KBM-7 (cell line): ENCODE measurements at places on chromosomes 4 and X.

GRCh38 chr4:152579107-152579764 is 43.3 kb upstream of the FBXW7 start:
- DNase-seq: no peak

GRCh38 chr4:171947400-171947799 is 134.2 kb downstream of the GALNTL6 start:
- no peak for DNase-seq

DNA sequence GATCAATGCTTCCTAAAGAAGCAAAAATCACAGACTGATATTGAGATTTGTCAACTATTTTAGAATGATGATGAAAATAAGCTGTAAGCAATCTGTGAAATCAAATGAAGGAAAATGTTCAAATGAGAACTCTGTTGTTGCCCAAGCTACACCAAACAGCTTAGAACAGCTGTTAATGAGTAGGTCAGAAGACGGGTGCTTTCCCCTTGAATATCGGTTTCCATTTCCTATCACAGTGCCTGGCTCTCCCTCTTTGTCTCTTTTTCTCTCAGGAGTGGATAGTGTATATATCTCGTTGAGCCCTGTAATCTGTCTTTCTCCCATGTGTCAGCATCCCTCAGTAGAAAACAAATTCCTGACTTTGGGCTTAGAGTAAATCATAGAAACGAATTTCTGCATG is 1592.9 kb upstream of the TENM3 start:
- DNase-seq: no peak

DNA sequence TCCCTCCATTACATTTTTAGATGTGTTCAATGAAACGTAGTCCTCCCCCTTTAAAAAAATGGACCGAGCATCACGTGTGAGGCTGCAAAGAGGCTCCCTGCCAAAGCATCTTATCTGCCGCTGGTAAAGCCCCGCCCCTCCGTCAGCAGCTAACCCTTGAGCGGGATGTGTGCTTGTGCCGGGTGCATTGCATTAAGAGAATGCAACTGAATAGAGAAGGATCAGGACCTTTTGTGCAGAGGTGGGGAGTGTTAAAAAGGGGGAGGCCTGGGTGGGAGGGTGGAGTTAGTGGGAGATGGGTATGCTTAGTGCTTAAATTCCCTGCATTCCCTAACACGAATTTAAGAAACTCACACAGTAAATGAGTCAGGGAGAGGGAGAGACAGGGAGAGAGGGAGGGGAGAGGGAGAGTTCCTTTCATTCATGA is 66.0 kb downstream of the TBL1X start:
- no peak for DNase-seq

DNA sequence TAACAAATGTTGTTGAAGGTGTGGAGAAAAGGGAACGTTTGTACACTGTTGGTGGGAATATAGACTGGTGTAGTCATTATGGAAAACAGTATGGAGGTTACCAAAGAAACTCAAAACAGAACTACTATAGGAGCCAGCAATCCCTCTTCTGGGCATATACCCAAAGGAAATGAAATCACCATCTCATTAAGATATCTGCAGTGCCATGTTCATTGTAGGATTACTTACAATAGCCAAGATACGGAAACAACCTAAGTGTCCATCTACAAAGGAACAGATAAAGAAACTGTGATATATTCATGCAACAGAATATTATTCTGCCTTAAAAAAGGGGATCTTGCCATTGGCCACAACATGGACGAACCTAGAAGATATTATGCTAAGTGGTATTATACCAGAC is 22.2 kb downstream of the APBB2 start:
- DNase-seq: no peak

DNA sequence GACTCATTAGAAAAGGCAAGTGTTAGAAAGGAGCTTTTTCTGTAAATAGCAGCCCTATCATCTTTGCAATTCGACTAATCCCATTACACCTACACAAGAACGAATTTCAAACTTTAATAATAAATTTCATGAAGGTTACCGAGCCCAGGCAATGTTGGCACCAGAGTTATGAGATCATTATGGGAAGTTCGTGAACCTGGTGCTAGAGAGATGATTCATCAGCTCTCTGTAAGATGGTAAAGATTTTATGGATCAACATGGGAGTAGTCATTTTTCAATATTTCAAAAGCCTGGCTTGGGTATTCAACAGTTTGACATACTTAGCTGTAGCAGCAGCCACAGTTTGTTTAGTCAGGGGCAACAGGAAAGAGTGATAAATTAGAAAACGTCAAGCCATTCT is 35.8 kb downstream of the AMELX start:
- no peak for DNase-seq

DNA sequence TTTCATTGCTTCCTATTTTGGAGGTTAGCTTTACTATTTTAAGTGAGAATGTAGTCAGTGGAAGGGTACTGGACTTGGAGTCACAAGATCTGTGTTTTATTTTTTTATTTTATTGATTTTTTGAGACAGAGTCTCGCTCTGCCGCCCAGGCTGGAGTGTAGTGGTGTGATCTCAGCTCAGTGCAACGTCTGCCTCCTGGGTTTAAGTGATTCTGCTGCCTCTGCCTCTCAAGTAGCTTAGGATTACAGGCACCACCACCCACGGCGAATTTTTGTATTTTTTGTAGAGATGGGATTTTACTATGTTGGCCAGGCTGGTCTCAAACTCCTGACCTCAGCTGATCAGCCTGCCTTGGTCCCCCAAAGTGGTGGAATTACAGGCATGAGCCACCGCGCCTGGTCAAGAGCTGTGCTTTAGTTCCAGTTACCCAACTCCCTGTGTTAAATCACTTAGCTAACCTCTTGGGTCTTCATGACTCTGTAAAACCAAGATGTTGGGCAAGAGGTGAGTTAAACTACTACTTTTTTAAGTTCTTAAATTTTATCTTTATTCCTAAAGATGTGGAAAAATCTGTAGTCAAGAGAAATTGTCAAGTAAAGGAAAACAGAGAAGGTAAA is 11.2 kb downstream of the USP9X start:
- DNase-seq: no peak

DNA sequence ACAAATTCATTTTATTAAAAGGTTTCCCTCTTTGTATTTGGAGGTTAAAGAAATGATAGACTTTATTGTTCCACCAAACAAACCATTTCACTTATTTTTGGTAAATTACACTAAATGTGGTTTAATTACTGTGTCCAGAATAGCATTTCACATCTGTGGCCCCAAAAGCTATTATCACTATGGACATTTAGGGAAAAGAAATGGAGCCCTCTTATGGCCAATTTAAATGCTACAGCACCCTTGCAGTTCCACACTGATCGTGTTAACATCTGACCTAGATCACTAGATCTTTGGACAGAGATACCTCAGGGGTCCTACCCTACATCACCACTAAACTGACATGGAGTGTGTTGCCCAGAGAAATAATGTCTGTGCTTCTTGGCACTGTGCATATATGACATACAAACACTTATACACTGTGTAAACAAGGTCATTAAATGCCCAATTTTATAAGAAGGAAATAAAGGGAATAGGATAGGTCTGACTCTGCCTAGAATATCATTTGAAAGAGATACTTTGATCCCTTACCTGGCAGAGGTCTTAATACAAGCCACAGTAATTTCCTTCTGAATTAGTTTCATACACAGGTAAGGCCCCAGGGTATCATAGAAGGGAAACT is 163.9 kb downstream of the KDR start:
- DNase-seq: peak; percentile 40

DNA sequence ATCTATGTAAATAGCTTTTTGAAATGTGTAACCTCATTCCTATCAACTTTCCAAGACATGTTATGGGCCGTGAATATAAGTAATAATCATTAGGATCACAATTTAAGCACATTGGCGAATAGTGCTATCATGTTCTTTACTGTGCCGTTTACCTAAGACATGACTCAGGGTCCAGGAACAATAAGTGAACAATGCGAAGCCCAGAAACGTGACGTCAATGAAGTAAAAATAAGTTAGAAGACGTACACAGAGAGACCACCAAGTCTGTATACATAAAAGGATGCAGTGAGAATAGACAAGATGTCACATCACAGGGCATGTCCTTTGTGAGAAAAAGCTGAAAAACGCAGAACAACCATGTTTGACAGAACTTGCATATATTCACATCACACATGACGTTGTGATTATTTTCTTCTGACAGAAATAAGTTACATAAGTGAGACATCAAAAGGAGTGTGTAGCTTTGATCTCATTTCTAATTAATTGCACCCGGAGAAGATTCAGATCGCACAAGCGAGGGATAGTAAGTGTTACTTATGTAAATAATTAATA is 49.4 kb upstream of the FAT1 start:
- DNase-seq: no peak

DNA sequence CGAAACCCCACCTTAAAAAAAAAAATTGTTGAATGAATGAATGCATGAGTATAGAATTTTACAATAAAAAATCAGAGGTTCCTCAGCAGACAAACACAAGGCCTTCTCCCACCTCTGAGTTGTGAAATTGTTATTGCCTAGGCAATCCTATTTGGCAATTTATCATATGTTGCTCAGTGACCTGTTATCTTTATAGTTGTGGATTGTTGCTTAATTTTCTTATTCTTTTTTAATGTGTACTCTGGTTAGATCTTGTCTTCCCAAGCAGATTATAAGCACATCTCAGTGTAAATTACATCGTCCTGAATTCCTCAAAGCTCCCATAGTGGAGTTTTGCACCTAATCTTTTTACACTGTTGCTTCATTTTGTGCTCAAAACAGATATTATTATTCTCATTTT is 71.9 kb downstream of the RBM47 start:
- no peak for DNase-seq

DNA sequence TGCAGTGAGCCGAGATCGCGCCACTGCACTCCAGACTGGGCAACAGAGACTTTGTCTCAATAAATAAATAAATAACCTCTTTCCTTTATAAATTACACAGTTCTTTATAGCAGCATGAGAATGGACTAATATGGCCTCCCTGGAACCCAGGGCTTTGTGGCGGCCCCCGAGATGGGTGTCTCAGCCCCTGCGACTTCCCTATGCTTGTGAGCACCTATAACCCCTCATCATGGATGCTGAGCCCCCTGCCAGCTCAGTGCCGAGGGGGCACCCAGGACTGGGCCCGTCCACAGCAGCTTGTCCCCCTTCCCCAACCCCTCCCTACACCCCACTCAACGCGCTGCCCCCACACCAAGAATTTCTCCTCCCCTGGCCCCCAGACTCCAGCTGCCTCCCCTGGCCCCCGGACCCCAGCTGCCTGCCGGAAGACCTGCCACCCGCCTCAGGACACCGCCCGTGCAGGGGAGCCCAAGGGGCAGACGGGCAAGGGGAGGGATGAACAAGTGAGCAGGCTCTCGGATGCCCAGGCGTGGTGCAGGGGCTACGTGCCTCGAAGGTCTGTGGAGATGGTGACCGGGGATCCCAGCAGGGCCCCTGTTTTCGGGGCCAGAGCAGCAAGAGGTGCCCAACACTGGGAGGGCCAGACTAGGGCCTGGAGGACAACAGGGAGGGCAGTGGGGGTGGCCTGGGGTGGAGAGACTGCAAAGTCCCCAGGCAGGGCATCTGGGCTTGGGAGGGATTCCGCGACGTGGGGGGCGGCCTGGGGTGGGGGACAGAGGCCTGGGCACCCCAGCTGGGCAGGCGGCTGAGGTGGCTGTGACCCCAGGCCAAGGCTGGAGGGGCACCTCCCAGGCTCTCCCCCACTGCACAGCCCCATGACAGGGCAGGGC is 74.0 kb downstream of the FAM53A start:
- DNase-seq: no peak
